ENCODE measurements at places on chromosomes 2 and 18.

- no peak for DNase-seq
These were observed 84.5 kb upstream of the TLK1 start for GRCh38 chr2:171244970-171245782.

DNA sequence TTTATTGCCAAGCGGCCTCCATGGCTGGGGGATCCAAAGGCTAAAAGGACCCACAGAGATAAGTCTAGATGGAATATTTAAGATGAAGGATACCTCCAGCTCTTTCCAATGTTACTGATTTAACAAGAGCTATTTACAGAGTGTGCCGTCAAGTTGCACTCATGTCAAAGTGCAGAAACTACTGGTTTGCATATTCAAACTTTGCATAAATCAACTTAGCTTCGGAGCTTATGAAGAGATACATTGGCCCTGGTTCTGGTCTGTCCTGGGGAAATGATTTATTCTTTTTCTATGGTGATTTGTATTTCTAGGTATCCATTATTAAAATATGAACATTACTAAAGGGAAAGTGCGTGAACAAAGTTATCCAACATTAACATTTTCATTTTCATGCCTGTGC lies 14.4 kb upstream of the MYO5B start:
- no peak for DNase-seq

GRCh38 chr2:100683231-100683630 lies 120.4 kb downstream of the PDCL3 start:
- DNase-seq: no peak

- DNase-seq: no peak
These were observed 7.2 kb upstream of the TAF1B start for GRCh38 chr2:9836074-9836473.

DNA sequence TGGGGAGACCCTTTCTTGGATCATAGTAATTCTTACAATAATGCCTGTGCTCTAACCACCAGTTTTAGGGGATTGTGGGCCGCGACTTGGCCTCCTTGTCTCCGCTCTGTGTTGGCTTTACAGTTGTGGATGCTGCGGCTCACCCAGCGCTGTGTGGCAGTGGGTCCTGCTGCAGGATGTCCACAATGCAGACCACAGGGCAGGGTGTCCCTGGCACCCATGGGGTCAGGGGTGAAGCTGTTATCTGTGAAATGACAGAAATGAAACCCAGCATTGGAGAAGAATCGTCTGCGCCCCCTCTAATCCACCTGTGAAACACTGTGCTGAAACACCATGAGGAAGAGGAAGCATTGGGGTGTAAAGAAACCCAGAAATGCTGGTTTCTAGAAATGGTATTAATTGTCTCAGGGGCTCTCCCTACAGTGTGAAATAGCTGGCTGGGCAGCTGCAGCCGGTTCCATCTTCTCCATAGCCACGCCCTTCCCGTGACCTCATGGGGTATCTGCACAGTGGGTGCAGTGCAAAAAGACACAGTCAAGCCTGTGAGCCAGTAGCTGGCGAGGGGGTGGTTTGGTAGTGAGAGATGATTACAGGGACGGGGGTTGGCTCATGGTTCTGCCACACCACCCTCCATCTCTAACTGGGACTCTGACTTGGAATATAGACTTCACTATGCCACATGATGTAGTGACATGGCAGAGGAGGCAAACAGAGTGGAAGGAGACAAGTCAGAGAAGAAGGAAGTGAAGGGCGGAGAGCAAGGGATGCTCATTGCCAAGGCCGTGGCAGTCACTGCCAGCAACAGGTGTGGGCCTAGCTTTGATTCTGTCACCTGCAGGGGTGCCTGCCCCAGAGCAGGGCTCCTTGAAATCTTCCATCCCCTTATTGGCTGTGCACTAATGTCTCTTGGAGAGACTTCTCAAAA lies 16.2 kb downstream of the INPP4A start:
- peak; percentile 52 for DNase-seq

GRCh38 chr2:151808258-151809072 lies 19.8 kb downstream of the ARL5A start:
- DNase-seq: no peak

DNA sequence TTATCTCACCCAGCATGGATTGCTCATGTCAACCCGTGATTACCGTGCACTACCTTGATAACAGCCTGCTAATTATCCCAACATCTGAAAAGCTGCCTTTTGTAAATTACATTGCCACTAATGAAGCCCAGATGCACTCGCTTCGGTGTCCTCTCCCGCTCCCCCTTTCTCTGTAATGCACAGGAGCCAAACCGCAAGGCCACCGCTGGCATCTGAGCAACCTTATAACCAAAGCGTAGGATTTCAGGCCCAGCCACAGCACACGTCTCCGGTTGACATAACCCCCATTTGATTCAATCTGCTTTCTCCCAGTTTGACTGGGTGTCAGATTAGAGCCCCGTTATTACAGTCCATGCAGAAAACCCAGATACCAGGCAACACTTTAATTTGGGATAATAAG lies 341.2 kb downstream of the ALK start:
- no peak for DNase-seq

- DNase-seq: no peak
These were observed 487.3 kb upstream of the VWC2L start for GRCh38 chr2:213923543-213923942.

GRCh38 chr2:96102596-96103186 lies 13.7 kb downstream of the ADRA2B start:
- DNase-seq: no peak

DNA sequence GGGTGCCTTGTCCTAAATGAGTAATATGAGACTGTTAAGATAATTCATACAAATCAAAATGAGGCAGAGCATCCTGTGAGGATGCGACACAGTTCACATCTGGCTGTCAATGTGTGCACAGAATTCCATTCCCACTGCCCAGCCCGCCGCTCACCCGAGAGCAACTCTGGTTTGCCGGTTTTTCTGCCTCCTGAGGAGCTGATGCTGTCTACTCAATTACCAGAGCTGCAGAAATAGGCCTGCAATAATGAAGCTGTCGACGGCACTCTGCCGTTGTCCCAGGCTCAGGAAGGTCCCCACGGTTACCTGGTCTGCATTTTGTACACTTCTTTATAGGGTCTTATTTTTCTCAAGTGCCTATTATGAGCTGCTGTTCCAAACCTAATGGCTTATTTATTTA lies 55.7 kb upstream of the LYPD1 start:
- no peak for DNase-seq

DNA sequence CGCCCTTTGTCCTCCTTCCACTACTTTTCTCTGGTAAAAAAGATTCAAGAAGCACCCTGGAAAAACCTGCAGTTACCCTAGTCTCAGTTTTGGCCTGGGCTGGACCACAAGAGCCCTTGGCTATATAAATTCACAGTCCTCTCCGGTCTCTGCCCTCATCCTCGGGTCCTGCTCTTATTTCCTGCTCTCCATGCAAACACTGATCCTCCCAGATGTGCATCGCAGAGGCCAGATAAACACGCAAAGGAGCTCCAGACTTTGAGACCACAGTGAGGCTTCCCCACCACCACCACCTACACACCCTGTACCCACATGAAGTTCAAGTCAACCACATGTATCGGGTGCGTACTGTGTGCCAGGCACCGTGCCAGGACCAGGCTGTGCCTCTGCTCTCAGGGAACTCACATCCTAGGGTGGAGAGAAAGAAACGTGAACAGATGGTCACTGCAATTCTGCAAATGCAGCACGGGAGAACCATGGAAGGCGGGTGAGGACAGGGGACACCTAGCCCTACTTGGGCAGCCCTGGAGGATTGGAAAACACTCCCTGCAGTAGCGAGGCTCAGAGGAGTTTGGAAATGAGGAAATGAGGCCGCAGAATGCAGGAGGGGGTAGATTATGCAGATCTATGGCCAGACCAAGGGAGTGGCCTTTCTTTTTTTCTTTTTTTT lies 7.4 kb downstream of the CTDSP1 start:
- peak; percentile 46 for DNase-seq

DNA sequence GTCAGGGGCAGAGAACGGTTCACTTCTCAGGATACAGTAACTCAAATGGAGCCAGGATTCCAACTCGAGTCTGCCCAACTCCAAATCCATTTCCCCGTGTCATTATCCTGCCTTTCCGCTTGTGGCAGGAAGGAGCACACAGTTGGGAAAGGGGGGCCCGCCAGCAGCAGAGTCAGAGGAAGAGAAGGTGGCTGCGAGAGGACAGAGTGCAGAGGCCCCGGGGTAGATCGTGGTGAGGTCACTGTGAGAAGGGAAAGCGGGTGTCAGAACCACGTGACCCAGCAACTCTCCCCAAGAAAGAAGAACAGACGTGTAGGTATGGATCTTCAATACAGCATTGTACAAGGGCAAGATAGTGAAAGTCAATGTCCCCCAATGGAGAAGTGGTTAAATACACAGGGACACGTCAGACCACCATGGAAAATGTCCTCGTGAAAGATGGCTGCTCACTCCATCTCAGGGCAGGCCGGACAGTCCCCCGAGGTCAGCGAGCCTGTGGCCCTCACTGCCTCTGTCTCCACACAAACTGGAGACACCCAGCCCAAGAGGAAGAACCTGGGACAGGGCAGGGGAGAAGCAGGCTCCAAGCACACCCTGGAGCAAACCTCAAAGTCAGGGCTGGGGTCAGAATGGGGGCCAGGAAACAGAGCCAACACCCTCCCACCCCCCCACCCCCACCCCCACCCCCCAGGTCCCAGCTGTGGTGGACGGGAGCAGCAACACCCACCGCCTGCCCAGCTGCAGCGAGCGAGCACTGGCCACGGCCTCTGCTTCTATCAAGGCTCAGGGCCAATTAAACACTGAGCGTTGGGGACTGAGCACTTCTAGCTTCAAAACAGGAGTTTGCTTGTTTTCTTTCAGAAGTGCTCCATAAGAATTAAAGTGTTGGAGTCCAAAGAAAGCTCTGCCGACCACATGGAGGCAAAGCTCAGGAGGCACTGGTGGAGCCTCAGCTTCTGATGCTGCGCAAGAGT lies 92.7 kb downstream of the EIPR1 start:
- DNase-seq: no peak

GRCh38 chr2:62208074-62208757 lies 12.3 kb downstream of the B3GNT2 start:
- no peak for DNase-seq

- no peak for DNase-seq
These were observed 130.9 kb downstream of the TPGS2 start for GRCh38 chr18:36697905-36698304.

DNA sequence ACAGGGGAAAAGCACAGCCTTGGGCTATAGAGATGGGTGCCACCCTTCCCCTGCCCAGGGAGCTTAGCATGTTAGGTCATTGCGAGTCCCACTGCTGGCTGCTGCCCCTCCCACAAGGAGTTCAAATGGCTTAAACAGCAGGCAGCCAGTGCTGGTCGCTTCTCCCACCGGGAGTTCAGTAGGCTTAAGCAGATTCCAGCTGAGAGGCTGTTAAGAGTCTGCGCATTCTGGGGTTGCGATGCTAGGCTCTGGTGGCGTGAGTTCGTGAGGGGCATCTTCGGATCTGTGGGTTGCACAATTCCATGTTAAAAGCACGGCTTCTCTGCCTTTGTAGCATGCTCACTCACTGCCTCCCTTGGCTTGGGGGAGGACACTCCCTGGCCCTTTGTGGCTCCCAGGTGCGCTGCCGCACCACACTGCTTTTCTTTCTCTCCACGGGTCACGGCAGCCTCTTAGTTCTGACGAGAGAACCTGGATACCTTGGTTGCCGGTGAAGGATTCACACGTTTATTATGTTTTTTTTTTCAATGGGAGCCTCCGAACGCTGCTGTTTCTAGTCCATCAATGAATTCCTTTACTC lies 93.2 kb downstream of the UNC80 start:
- no peak for DNase-seq

DNA sequence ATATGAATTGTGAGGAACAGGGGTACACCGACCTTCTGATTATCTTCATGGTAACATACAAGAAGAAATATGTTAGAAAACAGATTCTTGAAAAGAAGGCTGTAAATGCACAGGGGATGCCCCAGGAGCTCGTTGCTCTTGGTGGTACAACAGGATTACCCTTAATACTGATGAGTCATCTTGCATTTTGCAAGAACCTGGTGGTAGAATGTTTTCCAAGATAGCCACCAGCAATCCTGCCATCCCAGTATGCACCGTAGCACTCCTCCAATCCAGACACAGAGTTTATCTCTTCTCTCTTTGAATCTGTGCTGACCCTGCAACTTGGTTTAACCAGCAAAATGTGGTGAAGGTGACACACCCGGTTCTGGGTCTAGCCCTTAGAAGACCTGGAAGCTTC lies 238.3 kb downstream of the EN1 start:
- DNase-seq: no peak

DNA sequence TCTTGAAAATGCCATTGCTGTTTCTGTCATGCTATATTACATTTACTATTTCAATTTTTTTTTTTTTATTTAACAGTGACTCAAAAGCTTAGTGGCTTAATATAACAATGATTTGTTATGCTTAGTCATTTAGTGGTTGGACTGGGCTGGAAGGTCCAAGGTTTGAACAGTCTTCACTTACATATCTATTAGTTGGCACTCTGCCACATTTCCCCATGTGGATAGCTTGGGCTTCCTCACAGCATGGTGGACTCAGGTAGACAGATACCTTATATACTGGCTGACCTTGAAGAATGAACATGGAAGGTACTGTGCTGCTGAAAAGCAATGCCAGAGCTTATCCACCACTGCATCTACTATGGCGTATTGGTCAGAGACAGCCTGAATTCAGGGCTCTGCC lies 909.5 kb upstream of the SOX11 start:
- DNase-seq: no peak

GRCh38 chr2:118635891-118636290 lies 211.6 kb downstream of the EN1 start:
- no peak for DNase-seq

- no peak for DNase-seq
These were observed 13.7 kb upstream of the POLR1B start for GRCh38 chr2:112528541-112528940.

- no peak for DNase-seq
These were observed 667.2 kb downstream of the ZEB2 start for GRCh38 chr2:143852759-143853158.

GRCh38 chr2:177212106-177212890 lies at the start of gene HNRNPA3:
Gene HNRNPA3 (plus strand): TSS chr2:177212794. CDS start chr2:177212800, 6 bp downstream.
- DNase-seq: peak; percentile 99

GRCh38 chr18:44514106-44514505 lies 166.6 kb upstream of the SETBP1 start:
- DNase-seq: no peak

GRCh38 chr2:204313256-204313655 lies 232.0 kb upstream of the PARD3B start:
- DNase-seq: no peak

DNA sequence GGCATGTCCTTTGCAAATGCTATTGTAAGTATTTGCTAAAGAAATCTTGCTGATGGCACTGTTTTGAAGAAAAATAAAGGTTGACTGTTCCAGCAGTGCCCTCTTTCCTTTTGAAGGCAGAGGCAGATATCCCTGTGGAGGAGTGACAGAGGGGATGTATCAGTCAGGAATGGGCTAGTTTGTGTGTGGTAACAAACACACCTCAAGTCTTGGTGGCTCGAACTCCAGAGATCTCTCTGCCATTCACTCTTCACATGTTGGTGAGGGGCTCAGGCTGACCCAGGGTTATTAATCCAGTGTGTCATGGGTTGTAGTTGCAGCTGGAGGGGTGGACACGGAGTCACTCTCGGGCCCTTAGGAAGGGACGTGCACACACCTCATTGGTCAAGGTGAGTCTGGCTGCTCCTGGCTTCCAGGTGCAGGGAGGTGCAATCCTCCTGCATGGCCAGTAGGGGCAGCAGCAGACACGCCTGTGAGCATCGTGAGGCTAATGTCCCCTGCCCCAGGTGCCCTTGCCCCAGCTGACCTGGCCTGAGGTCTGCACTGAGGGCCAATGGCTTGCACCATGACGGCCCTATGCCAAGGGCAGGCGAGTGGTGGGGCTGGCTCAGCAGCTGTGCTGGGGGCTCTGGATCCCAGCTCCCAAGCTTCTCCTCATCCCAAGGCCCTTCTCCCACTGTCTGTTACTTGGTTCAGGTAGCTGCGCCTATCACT lies 146.5 kb downstream of the ASB1 start:
- DNase-seq: no peak

- DNase-seq: no peak
These were observed 50.5 kb downstream of the DYSF start for GRCh38 chr2:71503837-71504236.
